A549 treated with GW870086 at 1 μM for 4 hours (cell line): ENCODE measurements at places on chromosomes 4 and X. TPM values are rescaled to one million over a fixed set of nuclear protein-coding genes. Genes with fewer than 3 reads are reported as not detected.

The NLGN3 gene
- total RNA-seq: 0.70 to 1.2 TPM (median 1.00 TPM) in 5 replicates

The ADRA2C gene
- 6.2 to 10.9 TPM (median 10.3 TPM) in 5 replicates for total RNA-seq

The MAD2L1 gene
- total RNA-seq: 39.5 to 69.0 TPM (median 47.2 TPM) in 5 replicates

The PFKFB1 gene
- 0.16 TPM in 1 of 5 replicates, not detected in the others for total RNA-seq

The ADGRG4 gene
- total RNA-seq: not detected in 5 replicates

The PLRG1 gene
- total RNA-seq: 54.9 to 58.5 TPM (median 56.3 TPM) in 5 replicates

The DAPP1 gene
- not detected in 5 replicates for total RNA-seq

The GASK1B gene
- total RNA-seq: 0.26 to 0.67 TPM (median 0.34 TPM) in 5 replicates

The WNK3 gene
- total RNA-seq: 0.03 to 0.07 TPM (median 0.05 TPM) in 4 of 5 replicates, not detected in the other

The SUPT20HL2 gene
- total RNA-seq: not detected in 5 replicates

The MGARP gene
- total RNA-seq: 0.34 to 0.70 TPM (median 0.57 TPM) in 5 replicates

The CXorf51B gene
- not detected in 5 replicates for total RNA-seq

The CCSER1 gene
- not detected in 5 replicates for total RNA-seq

The HSD17B13 gene
- total RNA-seq: 0.06 to 0.10 TPM (median 0.07 TPM) in 3 of 5 replicates, not detected in the others

The TMPRSS11A gene
- not detected in 5 replicates for total RNA-seq

The CYTL1 gene
- not detected in 5 replicates for total RNA-seq

The TIGD2 gene
- 5.2 to 6.2 TPM (median 5.3 TPM) in 5 replicates for total RNA-seq

The GYG2 gene
- 3.7 to 4.9 TPM (median 4.6 TPM) in 5 replicates for total RNA-seq

The AKAP17A gene
- 27.1 to 40.9 TPM (median 36.6 TPM) in 5 replicates for total RNA-seq

The AKAP4 gene
- total RNA-seq: not detected in 5 replicates

The PASD1 gene
- total RNA-seq: not detected in 5 replicates

The OTUD6A gene
- not detected in 5 replicates for total RNA-seq

The NXF2B gene
- total RNA-seq: not detected in 5 replicates

The SRPK3 gene
- total RNA-seq: not detected in 5 replicates

The TRIM60 gene
- not detected in 5 replicates for total RNA-seq

The WDR1 gene
- total RNA-seq: 184 to 221 TPM (median 209 TPM) in 5 replicates

The DMRTC1 gene
- not detected in 5 replicates for total RNA-seq

The CCKAR gene
- total RNA-seq: not detected in 5 replicates

The LGI2 gene
- total RNA-seq: 0.06 to 0.25 TPM (median 0.10 TPM) in 5 replicates

The PPARGC1A gene
- total RNA-seq: 0.02 to 0.28 TPM (median 0.05 TPM) in 5 replicates

The GJB1 gene
- 0.12 to 0.13 TPM in 2 of 5 replicates, not detected in the others for total RNA-seq

The P2RY4 gene
- total RNA-seq: 0.13 TPM in 1 of 5 replicates, not detected in the others

The TNIP3 gene
- 0.16 to 0.50 TPM (median 0.45 TPM) in 4 of 5 replicates, not detected in the other for total RNA-seq

The FABP2 gene
- not detected in 5 replicates for total RNA-seq

The CT45A5 gene
- total RNA-seq: not detected in 5 replicates

The F8 gene
- 4.0 to 4.9 TPM (median 4.3 TPM) in 5 replicates for total RNA-seq

The ABCG2 gene
- 18.2 to 21.9 TPM (median 18.7 TPM) in 5 replicates for total RNA-seq

The CYP4V2 gene
- total RNA-seq: 2.7 to 3.8 TPM (median 3.4 TPM) in 5 replicates

The ANXA3 gene
- 56.0 to 82.7 TPM (median 67.3 TPM) in 5 replicates for total RNA-seq

The ASMTL gene
- 18.0 to 19.5 TPM (median 18.9 TPM) in 5 replicates for total RNA-seq

The L1CAM gene
- 16.7 to 20.3 TPM (median 17.5 TPM) in 5 replicates for total RNA-seq

The GAGE12H gene
- total RNA-seq: not detected in 5 replicates

The PNMA5 gene
- total RNA-seq: not detected in 5 replicates

The IL9R gene
- 0.14 to 0.34 TPM (median 0.19 TPM) in 5 replicates for total RNA-seq

The MAGEB17 gene
- not detected in 5 replicates for total RNA-seq

The UGT2A1 gene
- not detected in 5 replicates for total RNA-seq

The SSX4B gene
- not detected in 5 replicates for total RNA-seq

The SLC6A14 gene
- total RNA-seq: 0.03 TPM in 1 of 5 replicates, not detected in the others

The MMAA gene
- 0.87 to 2.1 TPM (median 1.5 TPM) in 5 replicates for total RNA-seq

The SEC24B gene
- total RNA-seq: 15.1 to 21.9 TPM (median 19.7 TPM) in 5 replicates

The YY2 gene
- 2.0 to 2.9 TPM (median 2.4 TPM) in 5 replicates for total RNA-seq

The PABPC5 gene
- 0.08 TPM in 1 of 5 replicates, not detected in the others for total RNA-seq

The CT45A3 gene
- total RNA-seq: 0.23 to 0.31 TPM (median 0.27 TPM) in 3 of 5 replicates, not detected in the others

The PDLIM3 gene
- total RNA-seq: 0.12 to 0.73 TPM (median 0.29 TPM) in 4 of 5 replicates, not detected in the other

The HMX1 gene
- total RNA-seq: 0.09 to 0.43 TPM (median 0.18 TPM) in 4 of 5 replicates, not detected in the other

The PNCK gene
- total RNA-seq: 0.13 to 0.31 TPM (median 0.24 TPM) in 4 of 5 replicates, not detected in the other

The HHIP gene
- total RNA-seq: 0.47 to 1.3 TPM (median 0.78 TPM) in 5 replicates
